NCI-H446 treated with DMSO at 0.1 percent for 48 hours (cell line): ENCODE measurements at places on chromosomes 2 and 18.

DNA sequence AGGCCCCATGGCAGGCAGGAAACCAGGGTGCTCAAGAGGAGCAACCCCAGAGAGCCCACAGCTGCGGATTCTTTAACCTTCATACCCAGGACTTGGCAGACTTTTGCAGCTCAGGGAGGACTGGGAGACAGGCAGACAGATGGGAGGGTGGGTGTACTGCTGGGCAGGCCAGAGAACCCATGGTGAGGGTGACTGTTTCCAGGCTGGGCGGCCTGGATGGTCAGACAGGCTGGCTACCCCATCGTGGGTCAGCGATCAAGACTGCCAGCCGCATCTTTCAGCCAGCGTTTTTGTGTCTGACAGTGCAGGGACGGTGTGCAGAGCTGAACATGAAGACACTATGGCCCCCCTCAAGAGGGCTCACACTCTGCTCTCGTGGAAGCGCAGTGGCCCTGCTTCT lies 82.2 kb downstream of the MARCO start:
- no peak for DNase-seq

GRCh38 chr2:191501561-191502168 lies 176.3 kb upstream of the NABP1 start:
- DNase-seq = peak; percentile 17

DNA sequence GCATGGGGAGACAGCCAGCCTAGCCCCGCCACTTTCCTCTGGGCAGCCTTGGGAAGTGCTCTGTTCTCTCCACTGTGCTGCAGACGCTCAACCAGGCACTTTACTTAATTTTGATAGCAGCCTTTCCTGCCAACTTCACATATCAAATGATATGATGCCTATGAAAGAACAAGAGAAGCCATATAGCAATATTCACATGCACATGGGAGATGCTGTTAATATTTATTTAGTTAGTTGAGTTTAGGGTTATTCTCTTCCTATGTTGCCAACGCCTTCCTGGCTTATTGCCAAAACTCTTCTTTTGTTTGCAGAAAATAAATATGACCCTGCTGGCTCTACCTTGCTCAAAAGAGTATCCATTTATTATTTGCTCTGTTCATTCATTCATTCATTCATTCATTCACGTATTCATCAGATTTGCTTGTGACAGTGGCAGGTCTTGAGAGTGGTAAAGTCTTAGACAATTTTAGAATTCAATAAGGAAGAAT lies 99.3 kb downstream of the GATA6 start:
- DNase-seq = no peak

DNA sequence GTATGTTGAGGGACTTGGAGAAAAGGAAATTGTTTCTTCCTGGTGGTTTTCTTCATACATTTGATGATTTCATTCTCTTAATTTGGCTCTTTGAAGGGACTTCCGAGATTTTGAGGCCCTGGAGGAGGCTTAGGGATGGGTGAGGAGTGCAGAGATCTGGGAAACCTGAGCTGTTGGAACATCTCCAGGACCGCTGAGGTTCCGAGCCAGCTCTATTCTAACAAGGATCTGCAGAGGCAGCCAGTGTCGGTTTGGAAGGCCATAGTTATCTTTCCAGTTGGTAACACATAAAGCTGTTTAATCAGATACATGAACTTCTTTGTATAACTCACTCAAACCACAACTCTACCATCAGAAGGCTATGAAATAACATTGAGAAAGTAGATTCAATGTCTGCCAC lies 70.3 kb upstream of the UPP2 start:
- DNase-seq = no peak

DNA sequence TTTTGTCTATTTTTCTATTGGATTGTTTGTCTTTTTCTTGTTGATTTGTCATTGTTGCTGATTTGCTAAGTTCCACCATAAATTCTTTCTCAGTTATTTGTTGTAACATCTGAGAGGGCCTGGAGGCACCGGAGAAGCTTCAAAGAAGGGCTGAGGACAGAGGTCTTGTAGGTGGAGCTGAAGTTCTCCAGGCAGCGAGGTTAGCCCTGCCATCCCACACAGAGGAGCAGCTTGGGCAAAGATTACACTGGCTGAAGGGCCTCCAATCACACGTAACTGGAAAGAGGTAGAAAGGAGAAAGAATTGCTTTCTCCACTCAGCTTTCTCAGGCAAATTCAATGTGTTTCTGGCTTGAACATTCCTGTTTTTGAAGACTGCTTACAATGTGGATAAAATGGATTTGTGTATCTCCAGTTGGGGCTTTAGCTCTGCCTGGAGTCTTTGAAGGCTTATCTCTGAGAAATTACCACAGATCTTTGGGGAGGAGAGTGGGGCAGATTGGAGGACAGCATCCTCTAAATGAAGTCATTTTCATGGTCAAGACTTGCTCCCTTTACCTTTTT lies 21.1 kb upstream of the EMILIN2 start:
- DNase-seq = no peak

GRCh38 chr18:10234912-10235660 lies 219.3 kb upstream of the APCDD1 start:
- DNase-seq = no peak

- DNase-seq = no peak
Measured at GRCh38 chr2:105368759-105369408, 30.0 kb downstream of the FHL2 start.

GRCh38 chr2:126676221-126677175 lies 20.5 kb downstream of the GYPC start:
- no peak for DNase-seq

GRCh38 chr2:241314226-241315092 lies 1.0 kb downstream of the HDLBP start:
- peak; percentile 23 for DNase-seq

DNA sequence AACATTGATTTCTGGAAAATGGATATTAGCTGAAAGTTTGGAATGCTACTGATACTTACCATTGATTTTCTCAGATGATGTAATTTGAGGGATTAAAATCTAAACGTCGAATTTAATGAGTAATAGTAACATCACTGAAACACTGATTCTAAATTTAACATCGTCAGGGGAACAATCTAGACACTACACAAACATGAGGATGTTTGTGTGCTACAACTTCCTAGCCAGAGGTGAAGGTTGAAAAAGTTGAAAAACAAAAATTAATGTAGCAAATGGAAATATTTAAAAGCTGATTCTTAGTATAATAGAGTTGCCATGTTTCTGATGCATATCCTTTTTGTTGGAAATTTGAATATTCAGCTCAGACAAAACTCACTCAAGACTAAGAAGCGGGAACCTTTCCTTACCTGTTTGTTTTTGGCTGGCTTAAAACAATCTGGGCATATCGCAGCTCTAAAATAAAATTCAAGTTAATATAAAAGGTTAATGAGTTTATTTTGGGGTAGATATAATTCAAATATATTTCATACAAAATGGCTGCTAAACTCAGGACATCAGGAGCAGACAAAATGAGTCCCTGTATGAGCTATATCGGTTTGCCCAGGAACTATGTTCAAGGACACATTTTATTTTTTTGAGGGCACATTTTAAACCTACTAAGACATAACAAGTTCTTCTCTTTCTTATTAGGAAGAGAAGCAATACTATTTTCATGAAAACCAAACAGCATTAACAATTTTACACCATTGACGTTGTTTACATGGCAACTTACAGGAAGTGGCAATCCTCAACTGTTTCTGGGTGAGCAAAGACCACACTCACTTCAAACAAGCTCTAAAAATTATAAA lies 52.6 kb upstream of the PEX13 start:
- DNase-seq = no peak

GRCh38 chr2:105929516-105929915 lies 184.8 kb downstream of the NCK2 start:
- no peak for DNase-seq

GRCh38 chr18:37243741-37244140 lies 321.9 kb downstream of the CELF4 start:
- no peak for DNase-seq

GRCh38 chr2:128196471-128196931 lies 105.5 kb downstream of the UGGT1 start:
- DNase-seq = no peak

DNA sequence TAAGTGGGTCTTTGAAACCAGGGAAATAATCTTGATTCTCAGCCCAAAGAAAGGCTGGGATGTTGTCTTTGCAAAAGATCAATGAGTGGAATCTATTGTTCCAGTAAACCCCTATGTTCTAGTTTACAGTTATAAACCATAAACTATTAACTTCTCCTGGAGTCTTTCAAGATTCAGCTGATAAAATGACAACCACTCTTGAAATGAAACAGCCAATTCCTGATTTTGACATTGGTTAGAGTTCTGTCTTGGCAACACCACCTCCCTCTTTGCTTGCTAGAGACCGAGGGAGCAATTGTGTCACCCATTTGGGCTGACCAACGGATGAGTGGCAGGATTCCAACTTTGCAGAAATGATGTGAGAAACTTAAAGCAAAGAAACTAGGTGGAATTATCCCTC lies 746.9 kb downstream of the SLC4A3 start:
- no peak for DNase-seq

DNA sequence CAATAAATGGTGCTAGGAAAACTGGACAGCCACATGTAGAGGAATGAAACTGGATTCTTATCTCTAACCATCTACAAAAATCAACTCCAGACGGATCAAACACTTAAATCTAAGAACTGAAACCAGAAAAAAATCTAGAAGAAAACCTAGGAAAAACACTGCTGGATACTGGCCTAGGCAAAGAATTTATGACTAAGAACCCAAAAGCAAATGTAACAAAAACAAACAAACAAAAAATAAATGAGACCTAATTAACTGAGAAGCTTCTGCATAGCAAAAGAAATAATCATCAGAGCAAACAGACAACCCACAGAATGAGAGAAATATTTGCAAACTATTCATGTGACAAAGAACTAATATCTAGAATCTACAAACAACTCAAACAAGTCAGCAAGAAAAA lies 314.0 kb upstream of the REV1 start:
- no peak for DNase-seq

DNA sequence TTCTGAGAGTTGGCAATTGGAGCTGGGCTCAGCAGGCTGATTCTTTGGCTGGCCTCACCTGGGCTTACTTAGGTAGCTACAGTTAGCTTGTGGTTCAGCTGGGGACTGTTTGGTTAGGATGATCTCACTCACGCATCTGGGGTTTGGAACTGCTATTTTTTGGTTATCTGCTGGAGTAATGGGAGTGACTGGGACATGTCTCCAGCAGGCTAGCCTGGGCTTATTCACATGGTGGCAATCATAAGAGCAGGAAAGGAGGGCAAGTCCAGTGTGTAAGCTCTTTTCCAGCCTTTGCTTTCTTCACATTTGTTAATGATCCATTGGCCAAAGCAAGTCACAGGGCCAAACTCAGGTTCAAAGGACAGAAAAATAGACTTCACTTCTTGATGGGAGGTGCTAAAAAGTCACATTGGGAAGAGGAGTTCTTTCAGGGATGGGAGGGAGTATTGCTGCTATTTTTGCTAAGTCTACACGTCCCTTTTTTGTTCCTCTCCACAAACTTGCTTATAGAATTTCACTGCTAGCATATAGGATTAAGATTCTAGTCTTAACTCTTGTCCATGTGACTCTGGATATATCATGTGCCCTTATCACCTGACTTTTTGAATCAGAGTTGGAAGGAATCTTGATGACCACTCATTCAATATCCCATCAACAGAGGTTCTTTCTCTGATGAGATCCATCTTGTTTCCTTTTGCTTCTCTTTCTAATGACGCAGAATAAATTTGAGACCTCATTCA lies 174.0 kb downstream of the ZFP36L2 start:
- DNase-seq = no peak

GRCh38 chr2:19048593-19049266 lies 309.7 kb downstream of the OSR1 start:
- peak; percentile 3 for DNase-seq

DNA sequence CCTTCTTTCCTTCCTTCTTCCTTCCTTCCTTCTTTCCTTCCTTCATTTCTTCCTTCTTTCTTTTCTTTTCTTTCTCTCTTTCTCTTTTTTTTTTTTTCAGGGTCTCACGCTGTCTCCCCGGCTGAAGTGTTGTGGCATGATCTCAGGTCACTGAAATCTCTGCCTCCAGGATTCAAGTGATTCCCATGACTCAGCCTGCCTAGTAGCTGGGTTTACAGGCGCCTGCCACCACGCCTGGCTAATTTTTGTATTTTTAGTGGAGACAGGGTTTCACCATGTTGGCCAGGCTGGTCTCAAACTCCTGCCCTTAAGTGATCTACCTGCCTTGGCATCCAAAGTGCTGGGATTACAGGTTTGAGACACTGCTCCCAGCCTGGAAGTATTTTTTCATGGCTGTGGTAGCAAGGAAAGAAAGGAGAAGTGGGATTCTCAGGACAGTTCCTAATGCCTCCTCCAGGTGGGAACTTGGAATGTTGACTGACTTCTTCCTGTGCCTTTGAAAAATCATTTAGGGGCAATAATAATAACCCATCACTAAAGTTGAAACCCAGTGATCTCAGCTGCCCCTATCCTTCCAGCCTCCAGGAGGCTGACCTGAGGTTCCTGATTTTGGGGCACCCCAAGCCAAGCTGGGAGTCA lies 89.3 kb upstream of the CELF4 start:
- no peak for DNase-seq

- peak; percentile 74 for DNase-seq
Measured at GRCh38 chr2:55014962-55015939, 35.0 kb downstream of the RTN4 start.

DNA sequence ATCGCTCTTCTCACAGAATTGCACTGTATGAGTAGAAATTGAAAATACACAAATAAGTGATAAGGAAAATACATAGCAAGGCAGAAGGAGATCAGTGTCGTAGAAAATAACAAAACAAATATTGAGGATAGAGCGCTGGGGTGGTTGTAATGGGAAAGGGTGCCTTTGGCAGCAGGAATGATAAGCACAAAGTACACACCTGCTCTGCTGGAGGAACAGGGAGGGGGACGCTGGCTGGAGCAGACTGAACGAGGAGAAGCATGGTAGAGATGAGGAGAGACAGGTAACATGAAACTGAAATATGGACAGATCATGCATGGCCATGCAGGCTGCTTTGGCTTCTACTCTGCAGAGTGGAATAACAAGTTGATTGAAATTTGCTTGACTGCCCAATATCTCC lies 181.2 kb upstream of the FSHR start:
- DNase-seq = no peak

DNA sequence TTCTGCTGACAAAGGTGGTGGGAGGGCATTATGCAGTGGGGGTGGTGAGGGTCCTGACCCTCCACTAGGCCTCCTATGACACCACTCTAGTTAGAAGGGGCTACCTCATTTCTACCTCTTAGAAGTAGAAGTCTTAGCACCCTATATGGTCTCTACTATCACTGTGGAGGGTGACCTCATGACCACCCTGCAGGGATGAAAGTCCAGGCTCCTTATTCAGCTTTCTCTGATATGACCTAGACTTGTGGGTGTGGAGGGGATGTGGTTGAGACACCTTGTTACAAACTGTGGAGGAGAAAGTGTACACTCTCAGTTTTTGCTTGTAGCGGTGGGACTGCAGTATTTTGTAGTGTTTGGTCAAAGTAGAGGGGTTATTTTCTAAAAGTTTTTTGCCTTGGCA lies 18.6 kb downstream of the TMEM182 start:
- no peak for DNase-seq

DNA sequence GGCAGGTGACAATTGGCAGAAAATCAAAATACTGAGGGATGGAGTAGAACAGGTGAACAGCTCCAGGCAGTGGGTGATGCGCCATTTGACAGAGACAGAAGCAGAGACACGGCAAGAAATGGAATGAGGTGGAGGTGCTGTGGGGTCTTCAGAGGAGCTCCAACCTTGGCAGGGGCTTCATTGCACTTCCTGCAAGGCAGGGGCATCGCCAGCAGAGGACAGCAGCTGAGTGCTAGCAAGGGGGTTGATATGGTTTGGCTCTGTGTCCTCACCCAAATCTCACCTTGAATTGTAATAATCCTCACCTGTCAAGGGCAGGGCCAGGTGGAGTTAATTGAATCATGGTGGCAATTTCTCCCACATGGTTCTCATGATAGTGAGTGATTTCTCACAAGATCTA lies 42.8 kb downstream of the CCDC68 start:
- DNase-seq = no peak
